ENCODE measurements at places on chromosomes 1 and 21.

GRCh38 chr1:23696335-23696989 lies 4.9 kb downstream of the RPL11 start:
- no peak for DNase-seq

DNA sequence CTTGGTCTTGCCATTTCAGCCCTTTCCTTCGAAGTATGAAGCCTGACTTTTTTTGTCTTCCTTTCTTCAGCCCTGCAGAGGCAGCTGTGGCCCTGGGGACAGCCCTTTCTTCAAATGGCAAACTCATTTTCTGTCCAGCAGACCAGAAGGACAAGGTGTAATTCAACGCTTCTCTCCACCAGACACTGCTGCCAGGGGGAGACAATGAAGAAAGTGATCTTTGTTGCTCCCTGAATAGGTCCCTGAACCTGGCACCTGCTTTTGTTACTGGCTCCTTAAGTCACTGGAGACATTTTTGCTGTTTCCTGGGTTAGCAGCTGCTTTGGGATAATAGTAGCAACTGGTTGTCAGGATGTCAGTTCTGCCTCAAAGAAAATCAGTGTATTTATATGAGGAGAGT lies 50.8 kb upstream of the MACF1 start:
- no peak for DNase-seq

- no peak for DNase-seq
Observed at GRCh38 chr1:207646944-207647579, 2.1 kb downstream of the CR1L start.

GRCh38 chr1:17293681-17294425 lies 14.1 kb upstream of the PADI4 start:
- no peak for DNase-seq

DNA sequence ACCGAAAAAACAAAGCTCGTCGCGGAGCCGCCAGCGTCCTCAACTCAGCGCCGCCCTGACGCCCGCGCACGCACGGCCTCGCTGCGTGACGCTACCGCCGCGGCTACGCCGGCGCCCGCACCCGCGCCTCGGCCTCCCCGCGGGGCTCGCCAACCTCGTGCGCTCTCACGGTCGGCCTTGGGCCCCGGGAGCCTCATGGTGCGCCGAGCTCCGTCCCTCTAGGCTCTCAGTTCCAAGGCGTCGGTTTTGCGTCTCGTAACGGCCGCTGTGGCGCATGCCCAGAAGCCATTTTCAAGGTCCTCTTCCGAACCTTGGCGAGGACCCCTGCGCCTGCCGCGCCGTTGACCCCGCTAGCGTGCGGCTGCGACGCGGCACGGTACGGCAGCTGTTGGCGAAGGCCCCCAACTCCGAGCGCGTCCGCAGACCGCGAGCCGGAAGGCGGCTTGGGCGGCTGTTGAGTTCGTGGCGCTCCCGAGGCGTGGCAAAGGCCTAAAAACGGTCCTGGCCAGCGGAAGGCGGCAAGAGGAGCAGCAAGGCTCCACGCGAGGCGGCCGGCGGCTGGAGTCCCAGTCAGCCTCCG lies at the start of gene HENMT1:
HENMT1 (minus strand) TSS at position 64 of the 580 bp plus-strand sequence. CDS start 1,209 bp downstream, outside the sequence.
- peak; percentile 76 for DNase-seq

GRCh38 chr1:5456090-5456811 lies 536.0 kb downstream of the NPHP4 start:
- no peak for DNase-seq

DNA sequence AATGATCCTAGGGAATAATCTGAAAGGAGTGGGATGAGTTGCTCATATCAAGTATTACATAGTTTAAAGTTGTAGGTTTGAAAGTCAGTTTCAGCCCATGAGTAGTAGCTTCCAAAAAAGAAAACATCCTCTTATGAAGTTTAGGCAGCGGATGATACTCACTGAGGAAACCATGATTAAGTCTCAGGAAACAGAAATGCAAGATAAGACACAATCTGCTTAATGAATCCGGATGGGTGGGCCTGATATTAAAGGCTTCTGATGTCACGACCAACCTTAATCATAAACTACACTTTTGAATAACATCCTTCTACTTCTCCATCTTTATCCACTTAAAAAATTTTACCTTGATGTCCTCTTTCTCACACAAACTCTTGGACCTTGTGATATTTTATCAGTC lies 61.8 kb downstream of the S1PR1 start:
- no peak for DNase-seq

GRCh38 chr1:4728319-4729089 lies 74.1 kb downstream of the AJAP1 start:
- DNase-seq: no peak

GRCh38 chr1:64000021-64000420 lies 203.4 kb upstream of the UBE2U start:
- no peak for DNase-seq

GRCh38 chr1:243447347-243447746 lies 191.5 kb downstream of the SDCCAG8 start:
- DNase-seq: no peak

DNA sequence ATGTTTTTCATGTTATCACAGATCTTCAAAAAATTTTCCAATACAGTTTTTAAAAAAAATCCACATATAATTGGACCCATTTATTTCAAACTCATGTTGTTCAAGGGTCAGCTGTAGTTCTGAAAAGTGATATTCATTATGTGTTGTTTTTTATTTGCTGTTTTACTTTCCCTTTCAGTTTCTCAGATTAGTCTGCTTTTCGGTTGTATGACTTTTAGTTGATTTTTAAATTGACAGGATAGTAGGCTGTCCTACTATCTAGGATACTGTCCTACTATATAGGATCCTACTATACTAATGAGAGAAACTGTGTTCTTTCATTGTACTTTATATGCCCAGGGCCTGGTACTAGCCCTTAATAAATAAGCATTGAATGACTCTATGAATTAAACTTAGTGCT lies 33.6 kb upstream of the GPR52 start:
- no peak for DNase-seq

DNA sequence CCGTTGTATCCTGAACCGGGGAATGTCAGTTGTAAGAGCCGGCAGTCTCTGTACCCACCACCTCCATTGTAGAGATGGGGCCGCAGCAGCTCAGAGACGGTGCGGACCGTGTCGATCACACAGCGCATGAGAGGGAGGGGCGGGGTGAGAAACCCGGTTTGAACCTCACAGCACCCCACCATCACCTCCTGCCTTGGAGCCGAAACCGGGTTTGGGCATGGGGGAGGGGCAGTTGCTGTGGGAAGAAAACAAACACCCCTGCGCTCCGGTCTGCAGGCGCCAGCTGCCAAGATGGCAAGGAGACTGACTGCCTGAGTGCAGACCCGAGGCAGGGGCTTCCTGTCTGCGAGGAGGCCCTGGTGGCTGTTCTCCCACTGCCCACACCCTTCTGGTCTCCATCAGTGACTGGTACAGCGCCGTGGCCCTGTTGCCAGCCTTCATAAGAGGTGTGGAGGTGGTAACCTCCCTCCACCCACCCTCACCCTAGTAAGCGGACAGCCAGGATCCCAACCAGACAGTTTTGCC lies 69.2 kb upstream of the SSBP3 start:
- peak; percentile 38 for DNase-seq

- no peak for DNase-seq
Observed at GRCh38 chr1:102790997-102791396, 317.3 kb downstream of the COL11A1 start.

DNA sequence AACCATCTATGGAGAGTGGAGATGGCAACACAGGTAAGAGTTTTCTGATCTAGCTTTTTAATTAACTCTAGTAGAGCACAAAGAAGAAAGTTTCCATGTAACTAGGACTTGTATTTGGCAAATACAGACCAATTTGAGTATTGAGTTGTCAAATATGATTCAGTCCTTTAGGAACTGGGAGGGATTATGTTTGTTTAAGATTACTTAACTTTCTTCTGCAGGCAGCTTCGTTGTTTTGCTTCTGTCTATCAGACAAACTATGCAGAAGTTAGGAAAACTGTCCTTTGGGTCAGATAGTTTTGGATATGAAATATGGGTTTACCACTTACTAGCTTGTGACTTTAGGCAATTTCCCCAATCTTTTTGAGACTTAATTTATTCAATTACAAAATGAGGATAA lies 111.8 kb downstream of the POU2F1 start:
- no peak for DNase-seq
